ENCODE measurements at places on chromosomes 3 and 15.

GRCh38 chr3:114846252-114846651 lies 300.8 kb downstream of the ZBTB20 start:
- DNase-seq: no peak

DNA sequence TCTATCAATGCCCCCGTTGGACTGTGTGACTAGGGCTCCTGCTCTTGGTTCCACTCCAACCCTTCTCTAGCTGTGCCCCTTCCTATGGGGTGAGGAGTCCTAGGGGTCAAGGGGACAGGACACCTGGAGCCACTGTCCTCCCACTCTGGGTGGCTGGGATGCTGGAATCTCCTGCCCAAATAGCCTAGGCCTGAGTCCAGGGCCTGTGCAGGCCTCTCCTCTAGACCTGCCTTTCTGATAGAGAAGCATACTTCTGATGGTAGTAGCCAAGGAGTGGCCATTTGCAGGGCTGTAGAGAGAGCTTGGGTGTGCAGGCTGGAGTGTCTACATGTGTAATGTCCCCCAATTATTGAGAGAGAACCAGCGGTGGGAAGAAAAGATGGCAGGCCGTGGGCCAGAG lies 54.2 kb downstream of the ITGA11 start:
- DNase-seq: no peak

DNA sequence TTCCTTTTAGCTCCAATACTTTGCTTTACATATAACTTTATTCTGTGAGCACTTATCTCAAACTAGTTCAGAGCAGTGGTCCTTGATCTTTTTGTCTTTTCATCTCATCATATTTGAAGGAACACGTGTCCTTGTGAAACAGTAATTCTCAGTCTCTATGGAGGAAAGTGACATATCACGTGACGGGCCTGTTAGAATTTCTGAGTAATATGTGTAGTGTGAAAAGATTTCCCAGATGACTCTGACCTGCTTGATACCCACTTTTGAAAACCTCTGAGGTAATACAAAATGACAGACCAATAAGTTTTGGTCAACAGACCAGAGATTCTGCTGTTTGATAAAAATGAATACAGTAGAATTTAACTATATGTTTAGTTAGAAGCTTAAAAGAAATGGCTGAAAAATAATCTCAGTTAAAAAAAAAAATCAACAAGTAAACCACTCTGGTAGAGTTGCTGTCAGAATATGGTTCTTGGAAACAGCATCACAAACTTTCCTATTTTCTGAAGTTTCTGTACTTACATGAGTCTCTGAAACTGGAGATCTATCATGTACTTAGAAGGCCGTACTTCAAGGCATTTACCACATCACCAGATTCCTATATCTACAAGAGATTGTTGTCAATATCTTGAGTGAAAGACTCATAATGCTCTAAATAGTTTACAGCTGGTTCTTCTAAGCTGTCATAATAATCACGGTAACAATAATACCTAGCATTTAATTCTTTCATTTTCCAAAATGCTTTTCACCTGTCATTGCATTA lies 590.2 kb upstream of the TBL1XR1 start:
- no peak for DNase-seq

DNA sequence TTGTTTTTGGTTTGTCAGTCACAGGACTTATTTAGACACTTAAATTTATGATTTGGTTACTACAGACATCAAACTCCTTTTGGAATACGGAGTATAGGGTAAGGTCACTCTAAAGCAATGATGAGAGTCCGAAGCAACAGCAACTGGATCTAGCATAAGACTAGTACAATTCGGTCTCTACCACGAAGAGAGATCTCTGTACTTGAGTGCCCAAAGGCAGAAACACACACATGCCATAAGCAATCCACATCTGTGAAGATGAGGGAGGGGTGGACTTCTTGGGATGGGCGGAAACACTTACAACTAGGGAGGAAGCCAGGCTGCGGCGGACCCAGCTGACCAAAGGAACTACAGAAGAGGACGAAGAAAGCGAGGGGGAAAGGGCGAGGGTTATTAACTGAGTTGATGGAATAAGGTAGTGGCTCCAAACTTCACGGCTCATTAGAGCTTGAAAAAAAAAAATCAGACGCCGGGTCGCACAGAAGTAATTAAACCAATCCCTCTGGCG lies 595 bp downstream of the DPH6 start:
- DNase-seq: no peak

- DNase-seq: no peak
Observed at GRCh38 chr3:38645076-38645475, 4.4 kb downstream of the SCN5A start.

GRCh38 chr3:173502983-173503568 lies 105.5 kb downstream of the NLGN1 start:
- no peak for DNase-seq

DNA sequence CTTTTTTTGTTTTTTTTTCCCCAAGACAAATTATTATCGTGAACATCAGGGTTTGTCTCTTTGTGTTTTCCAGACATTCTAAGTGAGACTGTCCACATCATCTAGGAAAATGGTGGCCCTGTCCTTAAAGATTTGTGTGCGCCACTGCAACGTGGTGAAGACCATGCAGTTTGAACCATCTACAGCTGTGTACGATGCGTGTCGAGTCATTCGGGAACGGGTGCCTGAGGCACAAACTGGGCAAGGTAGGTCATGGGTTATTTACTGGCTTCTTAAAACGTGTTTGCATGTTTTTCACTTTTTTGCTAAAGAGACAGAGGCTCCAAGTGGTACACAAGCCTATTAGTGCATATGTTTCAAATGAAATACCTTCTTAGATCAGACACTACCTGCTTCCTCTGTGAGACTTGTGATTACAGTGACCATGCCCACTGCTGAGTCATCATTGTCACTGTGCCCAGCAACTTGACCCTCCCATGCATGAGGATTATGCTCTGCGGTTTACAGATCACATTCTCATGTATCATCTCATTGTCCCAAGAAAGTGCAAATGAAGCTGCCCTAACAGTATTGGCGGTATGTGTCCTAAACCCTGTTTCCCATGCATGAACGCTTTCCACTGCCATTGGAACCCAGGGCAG lies 395.2 kb upstream of the TPM1 start:
- DNase-seq: no peak

DNA sequence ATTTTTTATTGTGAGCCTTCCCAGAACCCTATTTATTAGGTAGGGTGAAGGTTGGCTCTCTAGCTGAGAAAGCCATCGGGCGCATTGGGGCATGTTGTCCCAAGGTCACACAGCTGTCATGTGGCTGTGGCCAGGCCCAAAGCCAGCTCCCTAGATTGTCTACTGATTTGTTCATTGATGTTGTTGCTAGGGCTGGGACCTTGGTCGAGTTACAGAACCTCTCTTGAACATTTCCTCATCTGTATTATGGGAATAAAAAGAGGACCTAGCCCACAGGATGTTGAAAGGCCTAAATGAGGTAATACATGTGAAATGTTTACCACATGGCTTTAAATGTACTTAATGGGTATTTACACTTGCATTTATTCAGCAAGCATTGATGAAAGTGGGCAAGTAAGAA lies 252.5 kb downstream of the SUCLG2 start:
- DNase-seq: no peak

DNA sequence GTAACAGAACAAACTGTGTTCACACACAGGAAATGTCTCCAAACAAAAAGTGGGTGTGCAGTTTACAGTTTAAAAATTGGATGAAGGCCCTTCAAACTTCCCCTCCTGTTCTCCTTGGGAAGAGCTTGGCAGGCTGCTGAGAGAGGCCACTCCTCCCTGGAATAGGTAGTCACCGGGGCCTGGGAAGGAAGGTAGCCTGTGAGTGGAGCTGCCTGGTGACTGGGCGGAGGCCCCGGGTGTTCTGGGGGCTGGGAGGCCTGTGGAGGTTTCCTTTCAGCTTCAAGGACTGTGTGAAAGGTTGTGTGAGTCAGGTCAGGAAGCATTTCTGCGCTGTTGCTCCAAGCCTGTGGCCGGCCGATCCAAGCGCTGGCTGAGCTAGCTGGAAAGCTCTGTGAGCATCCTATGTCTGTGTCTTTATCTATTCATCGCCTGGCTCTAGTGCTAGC lies 14.1 kb downstream of the SLCO3A1 start:
- no peak for DNase-seq

DNA sequence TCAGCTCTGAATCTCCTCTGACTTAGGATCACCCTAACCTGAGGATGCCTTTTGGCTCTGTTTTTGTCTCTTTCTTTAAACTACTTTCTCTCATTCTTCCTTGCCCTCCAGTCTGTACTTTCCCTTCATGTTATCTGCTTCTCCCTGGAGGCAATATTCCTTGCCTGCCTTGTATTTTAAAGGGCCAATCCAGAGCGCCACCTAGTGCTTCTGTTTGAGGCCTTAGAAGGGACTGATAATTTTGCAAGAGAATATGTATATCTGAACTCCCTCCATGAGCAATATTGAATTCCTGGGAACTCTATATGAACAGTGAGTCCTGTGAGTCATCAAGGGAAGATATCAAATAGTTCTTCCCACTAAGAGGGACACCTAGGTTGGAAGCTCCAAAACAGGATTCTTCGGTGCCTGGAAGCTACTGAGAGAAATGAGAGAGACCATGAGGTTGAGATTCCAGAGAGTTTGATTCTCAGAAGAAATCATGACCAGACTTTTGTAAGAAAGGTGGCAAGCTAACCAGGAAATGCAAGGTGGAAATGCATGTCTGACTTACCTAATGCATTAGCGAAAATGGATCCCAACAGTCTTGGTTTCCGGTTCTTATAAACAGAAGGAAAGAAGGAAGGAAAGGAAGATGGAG lies 203.8 kb upstream of the CD96 start:
- no peak for DNase-seq

Data from activated T-helper 1 cell treated with anti-CD3 and anti-CD28 coated beads, Interleukin-2, amount 50 U/mL, for 16 hours (primary cell).